ENCODE measurements at places on chromosomes 5 and 9. TPM values are rescaled to one million over a fixed set of nuclear protein-coding genes. Genes with fewer than 3 reads are reported as not detected.

- DNase-seq = no peak
Observed at GRCh38 chr9:134678666-134679443, 37.3 kb downstream of the COL5A1 start.

- no peak for DNase-seq
Observed at GRCh38 chr5:147375151-147375550, 134.7 kb downstream of the DPYSL3 start.

GRCh38 chr5:78661044-78661443 lies 12.5 kb upstream of the LHFPL2 start:
- DNase-seq = no peak

DNA sequence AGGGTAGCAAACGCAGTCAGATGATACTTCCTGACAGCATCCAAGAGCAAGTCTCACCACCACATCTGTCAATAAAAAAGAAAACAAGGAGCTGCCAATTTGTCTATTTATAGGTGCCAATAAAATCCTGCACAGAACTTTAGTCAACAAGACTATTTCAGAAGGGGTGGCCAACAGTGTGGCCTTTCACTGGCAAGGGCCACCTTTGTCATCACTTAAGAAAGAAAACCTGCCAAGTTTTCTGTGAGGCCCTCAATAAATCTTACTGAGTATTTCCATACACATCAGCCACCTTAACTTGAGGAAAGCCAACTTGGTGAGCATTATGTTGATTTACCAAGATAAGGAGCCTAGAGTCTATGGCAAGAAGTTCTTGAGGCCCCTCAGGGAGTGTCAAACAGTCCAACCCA lies 312.3 kb downstream of the ENC1 start:
- no peak for DNase-seq

- DNase-seq = peak; percentile 20
Observed at GRCh38 chr5:112604732-112605630, 132.7 kb upstream of the APC start.

DNA sequence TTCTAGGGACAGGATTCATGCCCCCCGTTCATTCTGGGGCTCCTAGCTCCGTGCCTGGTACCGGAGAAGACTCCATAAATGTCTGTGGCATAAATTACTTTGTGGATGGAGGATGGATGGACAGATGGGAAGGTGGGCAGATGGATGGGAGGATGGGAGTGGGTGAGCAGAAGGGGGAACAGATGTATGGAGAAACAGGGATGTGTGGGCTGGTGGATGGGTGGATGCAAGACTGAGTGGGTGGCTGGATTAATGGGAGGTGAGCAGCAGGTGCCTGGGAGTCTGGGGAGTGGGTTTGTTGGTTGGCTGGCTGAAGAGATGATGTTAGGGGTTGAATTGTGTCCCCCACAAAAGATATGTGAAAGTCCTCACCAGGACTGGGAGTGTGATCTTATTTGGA lies 43.5 kb downstream of the SARDH start:
- DNase-seq = no peak

- DNase-seq = no peak
Observed at GRCh38 chr5:68232277-68232676, 16.7 kb downstream of the PIK3R1 start.

DNA sequence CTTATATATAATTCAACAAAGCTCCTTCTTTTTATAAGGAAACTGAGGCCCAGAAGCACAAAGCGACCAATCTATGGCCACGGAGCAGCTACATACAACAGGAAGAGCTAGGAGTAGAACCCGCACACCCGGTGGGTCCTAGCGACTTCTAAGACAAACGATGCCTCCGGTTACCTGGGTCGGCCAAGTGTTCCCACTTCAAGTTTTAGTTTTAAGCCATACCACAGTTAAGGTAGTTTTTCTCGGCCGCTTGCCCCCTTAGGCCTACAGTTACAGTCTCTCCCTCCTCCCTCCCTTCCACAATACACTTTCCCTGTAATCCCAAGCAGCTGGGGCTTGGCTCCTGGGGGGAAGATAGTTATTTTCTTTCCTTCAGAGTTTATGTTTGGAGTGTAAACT lies 533 bp downstream of the SREK1IP1 start:
- no peak for DNase-seq

- DNase-seq = no peak
Observed at GRCh38 chr9:2241461-2241835, 226.3 kb downstream of the SMARCA2 start.

- DNase-seq = no peak
Observed at GRCh38 chr5:174326372-174326771, 280.9 kb downstream of the NSG2 start.

GRCh38 chr9:78032730-78033457 lies 1.3 kb upstream of the GNAQ start:
- DNase-seq = no peak

DNA sequence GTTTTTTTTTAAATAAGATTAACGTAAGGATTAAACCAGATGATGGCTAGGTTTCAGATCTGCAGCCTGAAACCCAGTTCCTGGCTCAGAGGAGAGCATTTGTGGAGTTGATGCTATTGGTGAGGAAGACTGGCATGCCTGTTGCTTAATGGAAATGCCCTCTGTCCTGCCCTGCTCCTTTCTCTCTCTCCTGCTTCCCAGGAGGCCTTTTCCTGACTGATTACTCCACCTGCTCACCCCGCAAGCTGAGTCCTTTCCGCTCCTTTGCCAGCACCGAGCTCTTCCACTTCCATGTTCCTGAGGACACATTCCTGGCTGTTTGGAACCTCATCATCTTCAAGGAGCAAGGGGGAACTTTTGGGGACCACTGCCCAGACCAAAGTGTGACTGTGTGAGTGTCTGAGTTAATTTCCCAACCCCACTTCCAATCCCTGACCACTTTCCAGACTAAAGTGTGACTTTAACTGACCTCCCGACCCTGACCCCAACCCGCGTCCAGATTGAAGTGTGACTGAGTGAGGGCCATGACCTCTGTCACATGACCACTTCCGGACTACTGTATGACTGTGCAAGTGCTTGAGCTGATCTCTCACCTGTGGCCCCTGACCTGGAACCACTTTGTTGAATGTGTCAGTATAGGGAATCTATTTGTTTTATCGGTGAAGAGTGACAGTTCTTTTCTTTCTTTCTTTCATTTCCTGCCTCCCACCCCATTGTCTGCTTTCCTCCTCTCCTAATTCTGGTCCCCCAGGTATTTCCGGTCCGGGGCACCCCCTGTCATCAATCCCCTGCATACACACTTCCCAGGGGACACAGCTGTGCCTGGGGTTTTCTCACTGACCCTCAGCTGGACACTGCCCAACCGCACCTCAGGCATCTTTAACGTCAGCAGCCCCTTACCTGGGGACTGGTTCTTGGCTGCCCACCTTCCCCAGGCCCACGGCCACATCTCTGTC lies 5.5 kb downstream of the TMEM8B start:
- DNase-seq = no peak

- no peak for DNase-seq
Observed at GRCh38 chr5:139664086-139664693, 16.0 kb downstream of the CXXC5 start.

- no peak for DNase-seq
Observed at GRCh38 chr5:137580030-137580429, 80.9 kb upstream of the SPOCK1 start.

DNA sequence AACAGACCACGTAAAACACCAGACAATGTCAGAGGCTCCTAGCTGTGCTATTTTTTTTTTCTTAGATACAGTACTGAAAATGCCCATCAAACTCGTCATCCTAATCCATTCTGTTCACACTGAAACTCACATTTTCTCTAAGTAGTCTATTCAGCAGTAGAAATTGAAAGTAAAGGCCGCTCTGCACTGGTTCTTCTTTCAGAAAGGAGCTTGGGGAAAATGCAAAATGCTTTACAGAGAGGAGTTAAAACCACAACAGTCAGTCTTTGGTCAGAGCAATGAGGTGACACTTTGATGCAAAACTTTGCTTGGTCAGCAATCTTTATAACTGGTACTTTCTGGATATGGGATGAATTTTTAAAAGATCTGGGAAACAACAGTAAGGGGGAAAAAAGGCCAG lies 43.8 kb upstream of the SUSD1 start:
- no peak for DNase-seq

DNA sequence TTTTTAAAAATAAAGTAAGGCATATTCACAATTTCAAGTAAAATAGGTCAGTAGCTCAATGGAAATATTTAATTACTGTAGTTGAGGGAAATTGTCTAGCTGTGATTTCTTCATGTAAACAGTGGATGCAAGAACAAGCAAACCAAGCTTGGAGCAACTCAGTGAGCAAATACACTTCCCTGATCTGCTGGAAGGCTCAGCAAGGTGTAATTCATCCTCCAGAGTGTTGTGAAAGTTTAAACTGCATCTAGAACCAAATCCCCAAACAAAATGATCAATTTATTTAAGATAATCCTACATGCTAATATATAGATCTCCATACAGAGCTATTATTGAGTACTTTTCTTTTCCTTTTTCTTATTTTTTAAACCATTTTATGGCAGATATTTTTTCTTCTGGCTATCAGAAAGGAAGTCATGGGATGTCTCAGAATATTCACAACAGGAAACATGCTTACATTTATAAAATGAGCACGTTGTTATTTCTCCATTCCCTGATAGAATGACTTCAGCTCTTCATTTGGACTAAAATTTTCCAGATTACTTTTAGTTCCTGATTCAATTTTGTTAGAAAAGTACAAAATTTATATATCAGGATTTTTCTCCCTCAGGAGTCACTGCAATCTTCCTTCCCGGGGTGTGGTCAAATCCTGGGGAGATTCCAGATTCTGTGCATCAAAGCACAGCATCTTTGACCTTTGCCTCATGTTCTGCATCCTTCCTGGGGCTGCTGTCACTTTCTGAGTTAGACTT lies 219.2 kb upstream of the ELL2 start:
- no peak for DNase-seq

DNA sequence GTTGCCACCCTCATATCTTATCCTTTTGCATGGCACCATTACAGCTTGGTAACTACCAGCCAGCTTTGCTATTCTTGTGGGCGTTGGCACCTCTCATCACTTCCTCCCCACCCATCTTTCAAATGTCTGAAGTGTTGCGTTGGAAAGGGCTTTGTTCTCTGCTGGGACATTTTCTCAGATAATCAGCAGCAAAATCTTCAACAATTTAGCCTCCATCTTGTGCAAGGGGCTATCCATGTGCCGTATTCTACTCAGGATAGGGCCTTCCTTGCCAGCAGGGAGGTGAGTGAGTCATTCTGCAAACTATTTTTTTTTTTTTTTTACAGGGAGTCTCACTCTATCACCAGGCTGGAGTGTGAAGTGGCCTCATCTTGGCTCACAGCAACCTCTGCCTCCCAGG lies 62.1 kb upstream of the NUDT12 start:
- DNase-seq = no peak

Gene ENG
- 94.3 TPM for total RNA-seq

Gene KCNV2
- not detected for total RNA-seq

Gene CDH18
- total RNA-seq = 0.32 TPM

Gene ABO
- total RNA-seq = 16.3 TPM

Gene MXD3
- total RNA-seq = 9.7 TPM

Gene NUTM2G
- total RNA-seq = not detected

Gene CACFD1
- 79.3 TPM for total RNA-seq
